Ovary (tissue), 10 donors: ENCODE measurements at places on chromosomes 4 and X. TPM values are rescaled to one million over a fixed set of nuclear protein-coding genes. Genes with fewer than 3 reads are reported as not detected.

GRCh38 chr4:52234561-52235440, 183.7 kb downstream of the SPATA18 start:
- H3K27me3 ChIP-seq: no peaks in the 10 kb centered on the region
- H3K27ac ChIP-seq: no peak overlapping the region
- DNase-seq: peak; percentile 50
- no peaks in the 10 kb centered on the region for H3K36me3 ChIP-seq
- H3K4me3 ChIP-seq: peak overlapping the region; percentile 15

Gene HPSE
- 6.1 TPM for total RNA-seq

DNA sequence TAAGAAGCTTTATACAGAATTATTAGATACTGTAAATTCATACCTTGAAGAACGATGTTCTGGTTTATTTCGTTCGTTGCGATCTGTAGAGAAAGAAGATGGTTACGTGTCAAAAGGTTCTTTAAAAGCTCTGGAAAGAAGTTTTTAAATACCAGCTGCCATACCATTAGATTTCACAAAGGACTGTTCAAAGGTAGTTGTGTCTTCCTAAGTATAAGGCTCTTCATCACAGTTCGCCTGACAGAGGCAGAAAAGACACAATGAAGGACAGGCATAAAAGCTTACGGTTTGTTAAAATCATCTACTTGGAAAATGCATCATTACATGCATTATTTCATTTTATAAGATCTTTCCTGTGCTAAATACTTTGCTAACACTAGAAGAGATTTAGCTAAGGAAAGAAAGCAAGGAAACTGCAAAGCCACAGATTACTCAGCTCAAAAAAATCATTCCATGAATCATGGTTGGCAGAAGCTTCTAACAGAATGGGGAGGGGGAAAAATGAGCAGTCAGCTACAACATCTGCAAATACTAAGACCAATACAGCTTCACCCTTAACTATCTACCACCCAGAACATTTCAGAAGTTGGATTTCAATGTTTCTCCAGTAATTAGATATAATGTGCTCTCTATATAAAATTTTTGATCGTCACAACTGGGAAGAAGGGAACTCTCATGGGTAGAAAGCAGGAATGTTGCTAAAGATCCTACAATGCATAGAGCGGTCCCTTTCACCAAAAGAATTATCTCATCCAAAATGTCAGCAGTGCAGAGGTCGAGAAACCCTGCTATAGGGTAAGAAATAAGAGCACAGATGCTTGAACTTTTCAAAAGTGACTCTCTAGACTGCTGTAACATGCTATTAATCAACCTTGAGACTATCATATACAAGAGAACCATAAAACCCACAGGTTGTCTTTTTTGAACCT, 50.7 kb upstream of the PRSS48 start:
- peak overlapping the region; percentile 29 for H3K4me3 ChIP-seq
- no peaks in the 10 kb centered on the region for H3K36me3 ChIP-seq
- no peaks in the 10 kb centered on the region for H3K27me3 ChIP-seq
- peak overlapping the region; percentile 74 for H3K27ac ChIP-seq

DNA sequence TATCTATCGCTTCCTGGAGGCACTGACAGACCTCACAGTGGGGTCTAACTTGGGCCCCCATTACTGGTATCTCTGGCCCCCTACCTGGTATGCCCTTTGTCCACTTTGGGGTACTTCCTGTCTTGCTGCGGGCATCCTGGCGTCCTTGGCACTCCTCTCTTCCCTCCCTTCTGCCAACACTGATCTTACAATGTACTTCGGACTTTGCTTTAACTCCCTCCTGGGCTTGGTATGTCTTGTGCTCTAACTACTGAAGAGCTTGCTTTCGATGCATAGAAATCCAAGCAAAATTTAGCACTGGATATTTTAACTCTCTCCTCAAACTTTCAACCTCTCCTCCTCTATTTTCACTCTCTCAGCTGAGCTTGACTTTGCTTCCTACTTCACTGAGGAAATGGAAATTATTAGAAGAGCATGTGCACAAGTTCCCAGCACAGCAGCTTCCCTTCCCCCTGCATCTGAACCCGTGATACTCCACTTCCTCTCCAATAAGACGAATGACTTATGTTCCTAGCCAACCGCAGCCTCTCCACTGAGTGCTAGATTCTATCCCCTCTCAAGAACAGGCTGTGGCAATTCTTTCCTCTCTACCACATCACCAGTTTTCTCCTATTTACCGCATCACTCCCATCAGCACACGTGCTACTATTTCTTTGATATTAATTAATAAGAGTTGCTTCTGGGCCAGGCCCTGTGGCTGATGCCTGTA, 52.9 kb downstream of the SUPT20HL2 start:
- no peaks in the 10 kb centered on the region for H3K4me1 ChIP-seq
- no peak for DNase-seq
- H3K27me3 ChIP-seq: no peaks in the 10 kb centered on the region
- H3K36me3 ChIP-seq: no peaks in the 10 kb centered on the region
- H3K27ac ChIP-seq: no peak overlapping the region
- no peak overlapping the region for H3K4me3 ChIP-seq

DNA sequence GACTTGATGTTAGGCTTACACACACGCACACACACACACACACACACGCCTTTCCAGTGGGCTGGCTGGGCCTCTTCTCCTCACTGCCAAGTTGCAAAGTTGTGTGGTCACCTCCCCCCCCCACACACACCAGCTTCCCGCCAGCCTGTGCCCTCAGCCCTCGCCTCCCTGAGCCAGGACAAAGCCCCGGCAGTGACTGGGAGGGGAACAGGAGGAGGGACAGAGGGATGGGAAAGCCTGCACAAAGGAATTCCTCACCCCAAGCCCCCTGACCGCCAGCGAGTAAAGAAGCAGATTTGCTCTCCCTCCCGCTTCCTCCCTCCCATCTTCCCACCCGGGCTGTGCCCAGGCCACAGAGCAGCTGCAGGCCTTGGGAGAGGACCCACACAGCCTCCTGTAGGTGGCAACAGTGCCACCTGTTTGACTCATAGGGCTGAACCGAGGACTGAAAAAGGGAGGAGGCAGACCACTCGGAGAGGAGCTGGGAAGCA, at the start of gene GDPD2:
GDPD2 (plus strand) TSS at position 464 of the 491 bp plus-strand sequence. CDS start 1,671 bp downstream, outside the sequence.
- H3K27ac ChIP-seq: no peak within 1 kb of the TSS
- no peak within 1 kb of the TSS for H3K4me3 ChIP-seq
- no peaks in the 10 kb centered on the region for H3K4me1 ChIP-seq
- no peak for DNase-seq
- no peaks in the 10 kb centered on the region for H3K36me3 ChIP-seq
- no peaks in the 10 kb centered on the region for H3K27me3 ChIP-seq

- H3K4me3 ChIP-seq: no peak overlapping the region
- DNase-seq: no peak
- H3K4me1 ChIP-seq: no peaks in the 10 kb centered on the region
- no peaks in the 10 kb centered on the region for H3K27me3 ChIP-seq
- H3K36me3 ChIP-seq: no peaks in the 10 kb centered on the region
These were observed 21.3 kb upstream of the SULT1B1 start for GRCh38 chr4:69781458-69782418.
